ENCODE measurements at places on chromosomes 12 and 14.
A peak's percentile ranks its signal among the peaks of the same experiment; 100 is the strongest.

- DNase-seq: no peak
Measured at GRCh38 chr12:86837246-86837645, 581.1 kb upstream of the MGAT4C start.

DNA sequence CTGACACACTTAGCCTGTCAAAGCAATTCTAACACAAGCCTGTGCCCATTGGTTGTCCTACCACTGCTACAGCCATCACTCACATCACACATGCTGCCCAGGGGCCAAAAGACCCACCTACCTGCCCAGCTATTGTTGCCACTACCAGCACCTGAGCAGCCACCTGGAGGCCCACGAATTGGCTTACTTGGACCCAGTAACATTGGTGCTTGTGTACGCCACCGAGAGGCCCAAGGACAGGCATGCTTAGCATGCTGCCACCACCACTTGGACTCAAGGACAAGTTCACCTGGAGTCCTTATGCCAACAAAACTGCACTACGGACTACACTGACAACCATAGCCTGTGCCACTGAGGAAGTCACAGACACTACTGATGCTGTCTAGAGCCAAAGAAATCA, 221.1 kb downstream of the SLC38A4 start:
- no peak for DNase-seq

- DNase-seq: no peak
Measured at GRCh38 chr12:119230807-119231206, 52.1 kb downstream of the HSPB8 start.

DNA sequence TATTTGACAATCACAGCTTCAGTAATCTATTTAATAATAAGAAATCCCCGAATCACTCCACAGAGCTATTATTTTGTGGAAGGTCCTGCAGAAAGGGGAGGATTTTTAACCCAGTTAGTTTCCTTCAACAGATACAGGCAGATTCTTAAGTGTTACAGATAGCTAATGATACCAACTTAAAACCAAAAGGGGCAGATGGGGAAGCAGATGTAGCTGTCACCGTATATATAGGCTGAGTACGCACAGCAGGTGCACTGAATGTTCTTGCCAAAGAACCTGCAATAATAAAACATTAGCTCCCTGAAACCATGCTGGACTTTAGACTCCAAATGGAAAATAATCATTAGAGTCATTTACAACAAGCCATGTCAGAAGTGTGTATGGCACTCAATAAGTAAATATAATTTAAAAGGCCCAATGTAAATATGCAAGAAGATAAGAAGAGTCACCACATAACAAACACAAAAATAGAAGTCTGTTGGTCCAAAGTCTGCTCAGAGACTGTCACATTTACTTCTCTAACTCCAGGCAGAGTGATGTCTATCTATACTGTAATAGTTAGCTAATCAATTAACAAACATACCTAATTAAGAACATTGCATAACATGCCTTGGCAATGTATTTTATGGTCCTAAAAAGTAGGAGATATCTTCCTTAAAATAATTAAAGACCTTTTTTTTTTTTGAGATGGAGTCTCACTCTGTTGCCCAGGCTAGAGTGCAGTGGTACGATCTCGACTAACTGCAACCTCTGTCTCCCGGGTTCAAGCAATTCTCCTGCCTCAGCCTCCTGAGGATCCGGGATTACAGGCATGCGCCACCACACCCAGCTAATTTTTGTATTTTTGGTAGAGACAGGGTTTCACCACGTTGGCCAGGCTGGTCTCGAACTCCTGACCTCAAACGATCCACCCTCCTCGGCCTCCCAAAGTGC, 78.8 kb downstream of the SEC23A start:
- no peak for DNase-seq

DNA sequence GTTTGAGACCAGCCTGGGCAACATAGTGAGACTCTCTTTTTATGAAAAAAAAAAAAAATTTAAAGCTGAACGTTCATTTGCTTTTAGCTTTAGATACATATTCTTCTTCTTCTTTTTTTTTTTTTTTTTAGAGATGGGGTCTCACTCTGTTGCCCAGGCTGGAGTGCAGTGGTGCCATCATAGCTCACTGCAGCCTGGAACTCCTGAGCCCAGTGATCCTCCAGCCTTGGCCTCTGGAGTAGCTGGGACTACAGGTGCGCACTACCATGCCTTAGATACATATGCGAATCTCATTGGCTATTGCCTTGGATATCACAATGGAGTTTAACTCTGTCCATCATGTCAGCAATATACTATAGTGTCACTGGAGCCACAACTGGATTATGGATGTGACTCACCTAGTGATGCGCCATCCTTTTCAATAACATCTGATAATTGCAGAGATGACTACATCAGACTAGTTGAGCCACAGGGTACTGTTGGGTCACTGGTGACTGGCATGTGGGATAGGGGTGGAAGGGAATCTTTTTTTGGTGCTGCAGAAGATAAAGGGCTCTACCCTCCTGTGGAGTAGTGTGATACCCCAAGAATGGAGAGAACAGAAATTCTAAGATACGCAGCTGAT, 2.7 kb upstream of the ADIPOR2 start:
- DNase-seq: no peak

DNA sequence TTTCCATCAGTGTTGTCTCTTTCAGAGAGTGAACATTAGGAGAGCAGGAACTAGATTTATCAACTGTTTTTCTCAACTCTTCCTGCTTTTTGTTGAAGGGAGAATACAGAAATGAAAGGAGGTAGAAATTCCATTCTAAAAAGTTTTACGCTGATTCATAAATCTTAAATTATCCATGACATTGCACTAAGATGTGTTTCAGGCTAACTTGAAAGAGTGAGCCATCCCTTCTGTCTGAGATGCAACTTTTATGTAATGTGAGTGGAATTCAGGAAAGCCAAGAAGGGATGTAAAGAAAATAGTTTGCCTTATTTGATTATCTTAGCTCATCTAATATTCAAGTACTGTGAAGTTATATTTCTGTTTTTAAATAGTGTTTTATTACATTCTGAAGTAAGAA, 349.5 kb upstream of the RGS6 start:
- no peak for DNase-seq

DNA sequence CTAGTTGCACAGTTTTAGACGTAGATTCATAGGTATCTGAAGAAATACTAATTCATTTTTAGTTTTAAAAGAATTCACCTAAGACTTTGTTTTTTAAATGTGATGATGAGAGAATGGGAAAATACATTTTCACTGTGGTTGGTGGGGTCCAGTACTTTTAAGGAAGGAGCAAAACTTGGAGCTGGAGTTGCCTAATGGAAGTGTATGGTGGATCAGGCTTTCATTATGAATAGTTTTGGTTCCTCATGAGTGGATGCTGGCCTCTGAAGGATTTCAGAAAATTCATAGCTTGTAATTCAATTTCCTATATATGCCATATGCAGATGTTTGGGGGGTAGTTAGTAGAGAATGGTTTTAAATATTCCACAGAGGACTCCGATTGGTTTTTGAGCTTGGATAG, 27.1 kb downstream of the STK38L start:
- DNase-seq: no peak

- DNase-seq: no peak
Measured at GRCh38 chr12:52673217-52673616, 7.0 kb downstream of the KRT1 start.

GRCh38 chr12:32989705-32990104, 93.1 kb upstream of the PKP2 start:
- no peak for DNase-seq

DNA sequence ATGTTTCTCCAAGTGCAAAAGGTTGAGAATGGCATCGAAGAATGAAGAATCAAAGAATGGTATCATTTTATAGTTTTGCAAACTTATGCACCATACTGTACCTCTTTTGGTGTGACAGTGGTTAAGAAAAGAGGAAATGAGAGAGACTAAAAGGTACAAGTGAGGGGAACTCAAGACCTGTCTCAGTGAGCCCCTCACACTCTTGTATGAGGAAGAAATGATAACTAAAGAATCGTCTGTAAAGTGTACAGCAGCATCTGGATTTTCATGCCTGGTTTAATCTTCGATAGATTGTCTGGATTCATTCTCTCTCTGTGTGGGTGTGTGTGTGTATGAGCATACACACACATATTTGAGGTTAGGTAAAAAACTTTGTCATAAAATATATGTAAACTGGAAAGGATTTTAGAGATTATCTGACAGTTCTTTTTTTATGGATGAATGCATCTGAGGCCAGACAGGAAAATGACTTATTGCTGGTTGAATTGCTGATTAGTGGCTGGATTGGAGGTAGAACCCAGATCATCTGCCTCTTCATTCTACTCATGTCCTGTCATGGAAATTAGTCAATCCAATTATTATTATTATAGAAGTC, 16.0 kb upstream of the SLC38A2 start:
- DNase-seq: no peak

- no peak for DNase-seq
Measured at GRCh38 chr12:11863988-11864387, 206.8 kb upstream of the BCL2L14 start.

DNA sequence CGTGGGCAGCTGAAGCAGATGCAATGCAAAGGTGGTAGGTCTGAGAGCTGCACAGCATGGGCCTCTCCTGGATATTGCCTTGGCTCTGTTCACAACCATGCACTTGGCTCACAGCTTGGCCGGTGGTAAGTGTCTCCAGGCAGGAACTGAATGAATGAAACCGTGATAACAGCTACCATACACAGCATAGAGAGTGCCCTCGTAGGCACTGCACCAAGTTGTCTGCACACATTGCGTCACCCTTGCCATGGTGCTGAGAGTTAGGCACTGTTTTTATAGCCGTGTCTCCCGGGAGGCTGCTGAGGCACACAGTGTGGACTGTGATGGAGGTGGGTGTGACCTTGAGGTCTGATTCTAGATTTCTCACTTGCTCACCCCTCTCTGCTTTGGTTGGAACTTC, 157.6 kb upstream of the VASH1 start:
- DNase-seq: no peak

GRCh38 chr12:47773062-47773857, at the start of gene SLC48A1:
Gene SLC48A1 (plus strand): TSS chr12:47773238. CDS start chr12:47773305, 67 bp downstream.
- peak; percentile 65 for DNase-seq

DNA sequence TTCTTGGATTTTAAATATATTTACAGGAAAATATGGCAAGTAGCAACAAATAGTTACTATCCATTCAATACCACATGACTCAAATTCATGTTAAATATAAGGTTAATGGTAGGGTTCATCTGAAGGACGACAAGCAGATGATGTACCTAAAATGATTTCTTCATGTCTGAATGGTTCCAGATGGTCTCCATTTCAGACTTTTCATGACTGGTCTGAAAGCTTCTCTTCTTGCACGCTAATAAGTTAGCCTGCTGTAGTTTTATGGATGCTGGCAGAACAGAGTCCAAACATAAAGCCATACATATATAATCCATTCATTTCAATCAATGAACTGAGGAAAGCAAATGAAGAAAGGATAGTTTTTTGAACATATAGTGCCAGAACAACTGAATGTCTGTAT, 257.0 kb upstream of the MGAT4C start:
- no peak for DNase-seq

GRCh38 chr14:27040552-27040951, 442.7 kb upstream of the NOVA1 start:
- DNase-seq: no peak

DNA sequence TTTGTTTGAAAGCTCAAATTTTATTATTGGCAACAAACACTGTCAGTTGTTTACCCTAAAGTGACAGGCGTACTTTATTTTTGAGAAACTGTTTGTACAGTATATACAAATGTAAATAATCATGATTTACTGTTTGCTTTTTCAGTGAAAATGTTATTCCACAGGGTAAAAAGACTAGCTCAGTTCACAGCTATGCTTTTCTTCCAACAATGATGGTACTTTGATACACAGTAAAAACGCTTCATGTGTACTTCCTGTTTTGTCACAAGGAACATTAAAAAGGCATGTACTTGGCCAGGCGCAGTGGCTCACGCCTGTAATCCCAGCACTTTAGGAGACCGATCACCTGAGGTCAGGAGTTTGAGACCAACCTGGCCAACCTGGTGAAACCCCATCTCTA, 53.7 kb downstream of the MON2 start:
- no peak for DNase-seq

- no peak for DNase-seq
Measured at GRCh38 chr12:46717868-46718267, 107.9 kb downstream of the SLC38A4 start.

- no peak for DNase-seq
Measured at GRCh38 chr12:68609998-68610369, 715 bp upstream of the RAP1B start.

GRCh38 chr12:104823985-104824461, 134.1 kb downstream of the SLC41A2 start:
- DNase-seq: no peak

- no peak for DNase-seq
Measured at GRCh38 chr12:77610446-77610845, 220.2 kb upstream of the NAV3 start.

GRCh38 chr14:86896701-86897100, 1096.3 kb downstream of the GALC start:
- no peak for DNase-seq

DNA sequence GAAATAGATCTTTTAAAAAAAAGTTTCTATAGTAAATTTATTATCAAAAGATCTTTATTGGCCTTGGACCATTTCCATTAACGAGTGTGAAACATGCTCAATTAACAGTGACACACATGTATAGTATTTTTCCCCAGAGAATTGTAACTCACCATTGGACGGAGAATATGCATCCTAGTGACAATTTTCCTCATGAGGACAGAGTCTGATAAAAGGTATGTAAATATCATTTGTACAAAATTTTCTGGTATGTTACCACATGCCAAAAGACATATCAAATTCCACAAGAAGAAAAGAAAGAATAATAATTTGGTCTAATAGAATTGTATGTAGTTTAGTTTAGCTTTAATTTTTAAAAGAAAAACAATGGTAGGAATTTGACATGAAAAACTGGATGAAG, 1096.0 kb upstream of the FLRT2 start:
- DNase-seq: no peak

DNA sequence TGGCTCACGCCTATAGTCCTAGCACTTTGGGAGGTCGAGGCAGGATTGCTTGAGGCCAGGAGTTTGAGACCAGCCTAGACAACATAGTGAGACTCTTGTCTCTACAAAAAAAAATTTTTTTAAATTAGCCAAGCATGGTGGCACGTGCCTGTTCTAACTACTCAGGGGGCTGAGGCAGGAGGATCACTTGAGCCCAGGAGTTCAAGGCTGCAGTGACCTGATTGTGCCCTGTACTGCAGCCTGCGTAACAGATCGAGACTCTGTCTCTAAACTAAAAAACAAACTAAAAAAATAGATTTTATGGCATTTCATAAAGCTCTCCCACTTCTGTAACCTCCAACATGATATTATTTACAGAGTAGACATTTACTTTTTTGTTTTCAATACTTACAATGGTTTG, 29.6 kb downstream of the PNMA1 start:
- no peak for DNase-seq

All from activated T-cell treated with anti-CD3 and anti-CD28 coated beads for 48 hours (primary cell).